ENCODE measurements at places on chromosomes 7 and 10.

- DNase-seq = peak; percentile 47
Observed at GRCh38 chr7:18109762-18110161, 82.1 kb upstream of the PRPS1L1 start.

GRCh38 chr7:118436663-118437062 lies 212.2 kb downstream of the ANKRD7 start:
- DNase-seq = no peak

GRCh38 chr7:47580811-47581331 lies 1.0 kb downstream of the TNS3 start:
- no peak for DNase-seq

GRCh38 chr10:988667-989545 lies 672 bp downstream of the GTPBP4 start:
- DNase-seq = no peak

- DNase-seq = no peak
Observed at GRCh38 chr7:134714470-134715205, 64.8 kb upstream of the CALD1 start.

- DNase-seq = no peak
Observed at GRCh38 chr10:5314840-5315239, 49.9 kb upstream of the UCN3 start.

- DNase-seq = no peak
Observed at GRCh38 chr7:117012284-117012683, 59.0 kb downstream of the ST7 start.

DNA sequence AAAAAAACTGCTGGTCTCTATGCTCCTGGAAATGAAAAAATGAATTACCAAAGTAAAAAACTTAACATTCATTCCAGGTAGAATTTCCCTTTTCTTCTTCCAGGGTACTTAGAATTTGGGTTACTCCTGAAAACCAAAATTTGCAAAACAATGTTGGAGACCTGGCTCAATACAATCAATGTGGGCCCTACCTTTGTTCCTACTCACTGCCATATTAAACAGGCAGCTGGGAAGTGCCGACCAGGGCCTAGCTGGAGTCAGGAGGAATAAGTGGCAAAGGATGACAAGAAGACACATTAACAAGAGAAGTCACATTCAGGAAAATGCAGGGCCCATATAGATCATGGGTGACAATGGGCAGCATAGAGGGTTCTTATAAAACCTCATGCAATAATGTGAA lies 6.4 kb upstream of the AGK start:
- DNase-seq = no peak

DNA sequence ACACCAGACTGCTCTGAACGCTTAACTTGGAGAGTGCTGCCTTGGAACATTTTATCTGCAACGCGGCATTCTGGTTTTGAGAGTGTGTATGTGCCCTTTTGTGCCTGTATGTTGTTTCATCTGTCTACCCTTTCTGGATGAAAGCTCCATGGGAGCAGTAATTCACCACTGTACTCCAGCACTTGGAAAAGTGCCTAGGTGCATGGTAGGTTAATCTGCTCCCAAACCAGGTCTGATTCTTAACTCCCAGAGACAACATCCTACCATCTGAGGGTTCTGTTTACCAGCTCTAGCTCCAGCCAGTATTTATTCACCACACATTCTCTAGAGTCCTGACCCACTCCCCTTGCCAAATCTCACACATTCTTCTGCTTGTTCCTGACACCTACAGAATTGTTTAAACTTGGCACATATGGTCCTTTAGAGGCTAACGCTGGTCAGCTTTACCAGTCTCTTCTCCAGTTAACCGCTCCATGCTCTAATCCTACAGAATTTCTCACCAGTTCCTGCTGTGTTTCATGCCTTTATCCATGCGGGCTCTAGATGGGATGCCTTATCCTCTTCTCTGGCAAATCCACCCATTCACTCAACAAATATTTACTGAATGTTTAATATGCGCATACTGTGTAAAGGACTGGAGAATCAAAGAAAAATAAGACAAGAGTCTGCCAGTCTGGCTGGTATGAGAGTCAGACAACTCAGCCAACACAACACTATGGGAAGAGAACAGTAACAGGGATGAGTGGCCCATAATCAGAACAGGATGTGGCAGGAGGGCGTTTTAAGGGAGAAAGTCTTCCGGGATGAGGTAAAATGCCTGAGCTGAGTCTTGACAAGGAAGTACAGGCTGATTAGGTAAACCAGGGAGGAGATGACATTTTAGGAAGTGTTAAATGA lies 46.3 kb downstream of the MTPN start:
- DNase-seq = peak; percentile 25

GRCh38 chr10:34613491-34613890 lies 201.6 kb downstream of the PARD3 start:
- no peak for DNase-seq

DNA sequence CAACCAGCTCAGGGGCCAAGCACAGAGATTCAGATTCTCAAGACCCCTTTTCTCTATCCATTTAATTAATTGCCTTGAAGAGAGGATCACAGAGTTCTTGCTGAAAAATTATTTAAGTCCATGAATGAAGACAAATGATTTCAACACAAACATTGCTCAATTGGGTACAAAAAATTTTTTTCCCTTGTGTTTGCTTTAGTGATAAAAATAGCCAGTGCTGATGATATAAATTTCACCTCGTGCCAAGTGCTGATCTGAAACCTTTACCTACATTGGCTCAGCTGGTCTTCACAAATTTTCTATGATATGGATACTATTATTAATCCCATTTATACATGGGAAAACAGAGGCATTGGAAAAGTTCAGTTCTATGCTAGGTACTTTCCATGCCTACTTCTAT lies 377.1 kb downstream of the NRG3 start:
- no peak for DNase-seq

DNA sequence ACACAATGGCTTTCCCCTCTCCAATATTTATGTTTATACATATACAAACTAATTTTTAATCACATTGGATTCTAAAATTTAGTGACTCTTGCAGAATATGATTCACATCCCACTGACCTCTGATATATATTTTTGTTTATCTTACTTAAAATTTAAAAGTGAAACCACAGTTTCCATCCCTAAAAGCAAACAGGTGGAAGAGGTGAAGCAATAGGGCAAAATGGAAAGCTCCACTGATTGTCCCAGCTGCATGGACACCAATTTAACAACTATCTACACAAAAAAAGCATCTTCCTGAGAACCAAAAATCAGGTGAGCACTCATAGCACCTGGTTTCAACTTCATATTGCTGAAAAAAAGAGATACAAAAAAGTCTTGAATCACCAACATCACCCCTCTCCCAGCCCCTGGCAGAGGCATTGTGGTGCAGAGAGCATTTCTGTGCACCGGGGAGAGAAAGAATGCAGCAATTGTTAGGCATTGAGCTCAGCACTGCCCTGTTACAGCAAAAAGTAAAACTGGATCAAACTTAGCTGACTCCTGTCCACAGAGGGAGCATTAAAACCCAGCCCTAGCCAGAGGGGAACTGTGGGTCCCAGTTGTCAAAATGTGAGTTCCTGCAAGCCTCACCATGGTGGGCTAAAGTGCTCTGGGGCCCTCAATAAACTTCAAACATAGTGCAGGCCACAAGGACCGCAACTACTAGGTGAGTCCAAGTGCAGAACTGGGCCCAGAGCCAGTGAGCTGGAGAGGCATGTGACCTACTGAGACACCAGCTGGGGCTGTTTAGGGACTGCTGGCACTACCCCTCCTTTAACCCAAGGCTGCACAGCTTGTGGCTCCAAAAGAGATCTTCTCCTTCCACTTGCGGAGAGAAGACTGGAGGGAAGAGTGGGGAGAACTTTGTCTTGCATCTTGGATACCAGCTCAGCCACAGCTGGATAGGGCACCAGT lies 92.1 kb downstream of the SIRT1 start:
- DNase-seq = no peak

GRCh38 chr7:100356416-100357068 lies 1.4 kb upstream of the PILRB start:
- DNase-seq = no peak

DNA sequence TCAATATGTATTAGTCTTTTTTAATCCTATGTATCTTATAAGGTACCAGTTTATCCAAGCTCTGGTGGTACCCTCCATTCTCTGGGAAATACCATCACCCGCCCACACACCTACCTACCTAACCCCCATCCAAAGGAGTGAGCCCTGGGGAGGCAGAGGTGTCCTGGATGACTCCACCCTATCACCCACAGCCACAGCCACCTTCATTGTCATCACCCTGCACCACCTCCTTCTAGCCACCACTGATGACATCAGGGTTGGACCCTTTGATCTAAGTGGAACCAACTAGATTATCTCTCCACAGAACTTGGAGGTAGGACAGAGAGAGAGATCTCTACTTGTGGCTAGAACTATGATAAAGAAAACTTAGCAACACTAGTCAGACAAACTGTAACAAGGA lies 259.4 kb downstream of the PARD3 start:
- no peak for DNase-seq

DNA sequence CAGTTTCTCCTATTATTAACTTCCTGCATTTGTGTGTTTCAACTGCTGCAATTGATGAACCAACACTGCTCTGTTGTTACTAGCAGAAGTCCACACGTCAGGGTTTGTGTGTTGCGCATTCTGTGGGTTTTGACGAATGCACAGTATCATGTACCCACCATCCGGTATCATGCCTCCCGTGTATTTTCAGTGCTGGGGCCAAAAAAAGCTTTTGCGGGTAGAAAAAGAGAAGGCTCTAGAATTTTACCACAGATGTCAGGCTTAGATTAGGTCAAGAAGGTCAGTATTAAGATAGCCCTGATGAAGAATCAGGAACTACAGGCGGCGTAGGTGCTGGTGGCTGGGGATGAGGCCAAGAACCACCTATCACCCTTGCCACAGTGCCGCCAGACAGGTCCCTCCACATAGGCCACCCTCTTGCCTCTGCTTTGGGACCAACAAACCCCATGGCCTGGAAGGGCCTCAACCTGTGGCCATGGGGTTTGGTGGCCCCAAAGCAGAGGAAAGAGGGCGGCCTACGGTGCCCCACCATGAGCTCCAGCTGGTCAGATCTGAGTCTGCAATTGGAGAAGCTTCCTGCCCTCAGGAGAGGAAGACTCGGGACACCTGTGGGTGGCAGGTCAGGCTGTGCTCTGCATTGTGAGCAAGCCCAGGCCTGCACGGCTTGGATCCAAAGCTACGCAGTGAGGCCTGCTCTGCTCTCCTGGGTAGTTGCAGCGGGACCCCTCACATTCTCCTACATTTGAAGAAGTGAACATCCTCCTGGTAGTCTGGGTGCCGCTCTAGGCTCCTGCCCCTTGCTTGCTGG lies 71.9 kb downstream of the MKI67 start:
- DNase-seq = no peak

GRCh38 chr7:1679326-1679965 lies 9.4 kb downstream of the ELFN1 start:
- DNase-seq = no peak

DNA sequence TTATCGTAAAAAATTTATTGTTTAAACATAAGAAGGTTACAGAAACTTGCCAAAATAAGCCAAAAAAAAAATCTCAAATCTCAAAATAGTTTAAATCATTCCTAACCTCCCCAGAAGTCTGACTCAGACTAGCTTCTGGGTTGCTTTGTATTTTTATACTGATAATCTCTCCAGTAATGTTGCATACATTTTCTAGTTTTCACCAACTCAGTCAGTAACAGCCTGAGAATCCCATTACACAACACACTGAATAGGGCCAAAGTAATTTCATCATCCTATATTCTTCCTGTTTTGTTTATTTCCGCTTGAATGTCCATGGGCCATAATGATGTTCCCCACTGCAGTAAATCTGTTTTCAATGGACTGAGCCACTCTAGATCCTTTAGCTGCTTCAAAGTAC lies 478.5 kb downstream of the GPAM start:
- DNase-seq = peak; percentile 75

DNA sequence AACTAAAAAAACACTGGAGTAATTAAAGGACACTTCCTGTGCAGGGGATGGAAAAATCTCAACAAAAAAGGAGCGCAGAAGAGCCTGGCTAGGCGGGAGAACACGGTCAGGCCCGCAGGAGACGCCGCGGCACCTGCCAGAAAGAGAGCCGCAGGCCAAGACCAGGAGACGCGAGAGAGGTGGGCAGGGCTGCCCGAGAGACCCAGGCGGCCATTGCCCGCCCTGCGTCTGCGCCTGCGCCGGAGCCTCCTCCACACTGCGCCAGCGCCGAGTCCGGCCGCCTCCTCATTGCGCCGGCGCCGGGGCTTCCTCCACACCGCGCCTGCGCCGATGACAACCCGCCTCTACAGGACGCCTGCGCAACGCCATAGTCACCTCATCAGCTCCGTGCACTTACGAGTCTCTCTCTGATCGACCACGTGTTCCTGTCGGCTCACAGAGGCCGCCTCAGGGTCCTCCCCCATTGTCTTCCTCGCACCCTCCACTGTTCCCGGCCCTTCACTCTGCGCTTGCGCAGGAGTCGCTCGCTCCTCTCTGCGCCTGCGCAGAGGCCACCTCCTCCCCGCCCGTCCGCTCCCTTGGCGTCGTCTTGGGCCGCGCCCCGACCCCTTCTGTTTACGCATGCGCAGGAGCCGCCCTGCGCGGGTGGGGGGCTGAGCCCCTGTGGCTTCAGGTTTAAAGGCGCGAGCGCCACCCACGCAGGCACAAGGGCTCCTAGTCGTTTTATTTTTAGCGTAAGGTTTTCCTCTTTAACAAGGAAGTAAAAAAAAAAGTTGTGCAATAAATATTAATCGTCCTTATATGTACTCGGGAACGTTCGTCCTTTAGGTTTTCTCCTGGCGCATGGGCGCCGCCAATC lies 43.2 kb upstream of the FAM20C start:
- DNase-seq = peak; percentile 99

GRCh38 chr7:41641011-41641664 lies 61.8 kb downstream of the INHBA start:
- DNase-seq = no peak

GRCh38 chr10:59360605-59361405 lies 1.5 kb downstream of the FAM13C start:
- DNase-seq = no peak

DNA sequence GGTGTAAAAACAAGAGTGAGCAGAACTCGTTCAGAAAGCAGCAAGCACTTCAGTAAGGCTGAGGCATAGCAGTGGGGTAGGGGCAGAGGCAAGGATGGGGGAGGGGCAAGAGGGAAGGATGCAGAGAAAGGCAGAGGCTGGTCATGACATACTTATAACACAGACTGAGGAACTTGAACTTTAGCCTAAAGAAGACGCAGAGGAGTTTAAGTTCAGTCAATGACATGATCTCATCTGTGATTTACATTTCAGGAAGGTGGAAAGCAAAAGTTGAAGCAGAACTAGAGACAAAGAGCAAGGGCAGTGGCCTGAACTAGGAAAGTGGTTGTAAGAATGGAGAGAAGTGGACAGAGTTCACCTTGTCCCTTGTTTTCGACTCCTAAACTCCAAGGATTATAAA lies 15.8 kb downstream of the MACC1 start:
- no peak for DNase-seq

GRCh38 chr10:17046989-17047388 lies 82.6 kb downstream of the CUBN start:
- DNase-seq = no peak

DNA sequence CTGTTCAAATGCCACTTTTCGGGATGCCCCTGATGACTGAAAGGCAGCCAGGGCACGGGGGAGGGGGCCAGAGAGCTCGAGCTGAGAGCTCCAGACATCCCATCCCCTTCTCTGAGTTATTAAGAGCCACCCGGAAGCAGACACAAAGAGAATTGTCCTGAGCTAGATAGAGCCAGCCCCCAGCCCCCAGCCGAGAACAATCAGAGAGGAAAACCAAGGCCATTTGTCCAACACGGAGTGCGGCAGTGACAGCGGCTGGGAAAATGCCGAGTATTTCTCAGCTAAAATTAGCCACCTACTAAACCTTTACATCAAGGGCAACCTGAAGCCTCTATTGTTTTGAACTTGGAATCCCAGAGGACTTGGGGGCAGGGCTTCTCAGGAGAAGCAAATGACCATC lies 51.0 kb downstream of the UNC5B start:
- no peak for DNase-seq
